ENCODE measurements at places on chromosomes 11 and 22. TPM values are rescaled to one million over a fixed set of nuclear protein-coding genes. Genes with fewer than 3 reads are reported as not detected.

The GALR3 gene
- not detected for total RNA-seq

The CDON gene
- total RNA-seq = 1.8 TPM

The FAM111B gene
- 18.0 TPM for total RNA-seq

The C11orf21 gene
- total RNA-seq = not detected

The VPREB1 gene
- not detected for total RNA-seq

The LMO1 gene
- total RNA-seq = not detected

The NAALAD2 gene
- 0.21 TPM for total RNA-seq

The TRIM48 gene
- not detected for total RNA-seq

The MAPK8IP2 gene
- 0.13 TPM for total RNA-seq

The IL18 gene
- 0.99 TPM for total RNA-seq

The SHISA8 gene
- total RNA-seq = not detected

The RIC3 gene
- total RNA-seq = under 0.01 TPM

DNA sequence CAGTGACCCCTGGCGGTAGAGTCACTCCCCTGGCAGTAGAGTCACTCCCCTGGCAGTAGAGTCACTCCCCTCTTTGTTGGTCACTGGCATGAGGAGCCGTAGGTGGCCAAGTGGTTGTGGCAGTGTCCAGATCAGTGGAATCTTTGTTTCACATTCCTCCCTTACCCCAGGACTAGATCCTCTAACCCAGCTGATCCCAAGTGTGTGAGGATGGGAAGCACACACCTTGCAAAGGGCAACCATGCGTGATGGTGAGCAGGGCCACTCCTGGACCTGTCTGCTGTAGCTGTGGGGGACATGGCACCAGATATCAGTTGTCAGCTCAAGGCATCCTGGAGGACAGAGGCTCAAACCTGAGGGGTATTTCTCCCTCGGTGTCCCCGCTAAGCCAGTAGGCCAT is 37.8 kb downstream of the OSBP2 start:
- no peak for DNase-seq

DNA sequence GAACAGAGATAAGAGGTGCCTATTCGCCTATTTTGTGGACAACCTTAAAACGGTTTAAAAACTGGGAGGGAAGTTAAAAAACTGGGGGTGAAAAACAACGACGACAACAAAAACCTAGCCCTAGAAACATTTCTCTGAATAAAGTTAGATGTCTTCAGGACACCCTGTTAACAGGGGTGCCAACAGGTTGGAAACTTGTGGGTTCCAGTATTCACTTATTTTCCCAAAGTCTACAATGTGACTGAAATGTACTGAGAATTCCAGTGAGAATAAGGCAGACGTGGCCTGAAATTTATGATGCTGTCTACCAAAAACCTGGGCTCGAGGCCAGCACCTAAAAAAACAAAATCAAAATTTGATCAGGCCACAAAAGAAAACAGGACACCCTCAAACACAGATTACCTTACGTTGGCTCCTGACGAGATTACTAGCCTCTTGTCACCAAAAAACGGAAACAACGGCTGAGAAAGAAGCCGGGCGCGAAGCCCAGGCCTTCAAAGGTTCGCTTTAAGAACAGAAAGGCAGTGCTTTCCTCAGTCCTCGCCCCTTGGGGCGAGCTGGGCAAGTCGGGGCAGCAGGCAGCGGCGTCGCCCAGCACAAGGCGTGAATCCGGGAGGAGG is 906 bp downstream of the CCDC90B start:
- DNase-seq = no peak

GRCh38 chr11:86695373-86695772 is 23.0 kb upstream of the ME3 start:
- no peak for DNase-seq

DNA sequence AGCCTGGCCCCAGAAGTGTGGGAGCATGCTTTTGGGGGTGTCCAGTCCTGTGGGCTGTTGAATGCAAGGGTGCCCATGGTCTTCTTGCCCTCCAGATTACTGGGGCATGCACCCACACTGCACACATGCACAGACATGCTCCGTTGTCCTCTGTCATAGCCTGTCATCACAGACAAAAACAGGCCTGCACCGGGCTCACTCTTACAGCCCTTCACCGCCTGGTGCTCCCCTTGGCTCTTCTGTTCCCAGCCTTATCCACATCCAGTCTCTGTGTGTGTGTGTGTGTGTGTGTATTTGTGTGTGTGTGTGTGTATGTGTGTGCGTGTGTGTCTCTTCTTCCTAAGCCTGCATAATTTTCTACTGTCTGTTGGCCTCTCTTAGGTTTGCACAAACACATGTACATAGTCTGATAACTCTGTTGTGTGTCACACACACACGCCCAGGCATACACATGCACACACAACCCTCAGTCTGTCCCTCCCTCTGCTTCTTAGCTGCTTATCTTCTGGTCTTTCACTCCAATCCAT is 23.4 kb upstream of the NECTIN1 start:
- no peak for DNase-seq

- DNase-seq = no peak
These were observed 51.6 kb downstream of the MS4A13 start for GRCh38 chr11:60566776-60567175.

DNA sequence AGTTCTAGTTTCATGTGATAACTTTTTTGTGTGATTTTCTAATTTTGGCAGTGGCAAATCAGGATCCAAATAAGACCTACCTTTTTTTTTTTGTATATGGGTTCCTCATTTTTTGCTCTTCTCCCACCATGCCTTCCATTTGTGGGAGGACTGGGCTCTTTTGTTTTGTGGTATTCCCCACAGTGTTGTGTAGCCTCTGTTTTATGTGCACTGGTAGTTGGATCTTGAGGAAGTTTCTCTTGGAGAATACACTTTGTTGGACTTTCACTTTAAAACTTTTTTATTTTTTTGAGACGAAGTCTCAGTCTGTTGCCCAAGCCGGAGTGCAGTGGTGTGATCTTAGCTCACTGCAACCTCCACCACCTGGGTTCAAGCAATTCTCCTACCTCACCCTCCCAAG is 39.7 kb downstream of the PPP6R3 start:
- DNase-seq = no peak

DNA sequence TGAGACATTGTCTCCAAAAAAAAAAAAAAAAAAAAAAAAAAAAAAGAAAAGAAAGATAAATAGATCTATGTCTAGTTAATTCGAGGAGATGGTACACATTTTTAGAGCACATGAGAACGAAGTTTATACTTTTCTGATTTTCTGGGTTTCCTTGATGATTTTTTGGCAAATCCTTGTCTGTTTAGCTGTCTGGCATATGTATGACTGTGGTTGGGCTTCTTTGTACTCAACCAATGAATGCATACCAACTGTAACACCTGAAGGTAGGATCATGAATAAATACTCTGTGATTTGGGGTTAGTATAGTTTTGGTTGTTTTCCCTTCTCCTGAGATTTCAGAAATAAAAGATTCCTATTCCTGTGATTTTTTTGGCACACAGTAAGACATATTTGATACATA is 63.1 kb downstream of the ARHGEF12 start:
- no peak for DNase-seq

DNA sequence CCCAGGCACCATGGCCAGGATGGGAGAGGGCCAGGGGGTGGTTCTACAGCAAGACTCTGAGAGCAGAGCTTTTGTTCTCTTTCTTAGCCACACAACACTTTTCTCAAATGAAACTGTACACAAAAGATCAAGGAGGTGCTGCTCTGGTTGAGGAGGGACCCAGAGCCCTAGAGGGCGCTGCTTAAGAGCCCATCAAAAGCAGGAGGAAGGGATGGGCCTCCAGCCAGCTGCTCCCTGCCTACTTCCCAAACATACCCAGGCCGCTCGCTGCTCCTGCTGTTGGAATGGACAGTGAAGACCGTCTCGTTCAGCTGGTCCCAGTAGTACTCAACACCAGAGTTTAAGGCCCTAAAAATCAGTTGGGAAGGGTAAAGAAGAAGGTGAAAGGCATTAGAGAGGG is 18.4 kb upstream of the CHRM4 start:
- no peak for DNase-seq

- DNase-seq = no peak
These were observed 3.1 kb downstream of the APBB1 start for GRCh38 chr11:6415797-6416196.

DNA sequence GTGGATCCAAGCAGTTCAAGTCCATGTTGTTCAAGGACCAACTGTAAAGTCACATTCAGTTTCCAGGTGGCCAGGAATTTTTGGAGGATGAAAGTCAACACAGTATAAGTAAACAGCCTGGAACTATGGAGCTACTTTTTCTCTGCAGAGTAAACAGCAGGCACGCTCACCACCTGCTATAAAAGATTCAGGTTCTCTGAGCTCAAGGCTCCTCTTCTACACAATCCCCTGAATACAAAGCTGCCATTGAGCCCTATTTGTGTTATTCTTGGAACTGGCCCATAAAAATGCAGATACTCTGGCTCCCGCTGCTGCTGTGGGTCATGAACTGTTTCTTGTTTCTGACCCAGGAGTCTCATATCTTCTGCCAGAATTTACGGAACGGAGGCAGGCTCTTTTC is 56.9 kb upstream of the PRR5 start:
- DNase-seq = no peak

- DNase-seq = no peak
These were observed 1.0 kb downstream of the SYCE3 start for GRCh38 chr22:50561401-50562358.

DNA sequence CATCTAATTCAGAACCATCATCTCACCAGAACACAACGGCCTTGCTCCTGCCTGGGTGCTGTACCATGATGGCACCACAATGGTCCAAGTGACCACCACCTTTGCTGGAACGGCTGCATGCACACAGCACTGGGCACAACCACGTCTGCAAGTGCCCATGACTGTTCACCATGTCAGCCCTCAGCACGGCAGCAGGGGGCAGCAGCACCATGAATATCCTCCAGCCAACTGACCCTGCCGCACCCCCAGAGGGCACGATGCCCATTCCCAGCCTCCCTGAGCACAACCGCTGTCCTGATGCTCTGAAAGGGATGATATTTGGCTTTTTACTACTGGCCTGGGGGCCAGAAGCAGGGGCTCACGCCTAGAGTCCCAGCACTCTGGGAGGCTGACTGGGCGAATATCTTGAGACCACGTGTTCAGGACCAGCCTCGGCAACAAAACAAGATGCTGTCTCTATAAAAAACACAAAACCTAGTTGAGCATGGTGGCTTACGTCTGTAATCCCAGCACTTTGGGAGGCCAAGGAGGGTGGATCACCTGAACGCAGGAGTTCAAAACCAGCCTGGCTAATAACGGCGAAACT is 25.7 kb downstream of the DRD4 start:
- DNase-seq = peak; percentile 27

DNA sequence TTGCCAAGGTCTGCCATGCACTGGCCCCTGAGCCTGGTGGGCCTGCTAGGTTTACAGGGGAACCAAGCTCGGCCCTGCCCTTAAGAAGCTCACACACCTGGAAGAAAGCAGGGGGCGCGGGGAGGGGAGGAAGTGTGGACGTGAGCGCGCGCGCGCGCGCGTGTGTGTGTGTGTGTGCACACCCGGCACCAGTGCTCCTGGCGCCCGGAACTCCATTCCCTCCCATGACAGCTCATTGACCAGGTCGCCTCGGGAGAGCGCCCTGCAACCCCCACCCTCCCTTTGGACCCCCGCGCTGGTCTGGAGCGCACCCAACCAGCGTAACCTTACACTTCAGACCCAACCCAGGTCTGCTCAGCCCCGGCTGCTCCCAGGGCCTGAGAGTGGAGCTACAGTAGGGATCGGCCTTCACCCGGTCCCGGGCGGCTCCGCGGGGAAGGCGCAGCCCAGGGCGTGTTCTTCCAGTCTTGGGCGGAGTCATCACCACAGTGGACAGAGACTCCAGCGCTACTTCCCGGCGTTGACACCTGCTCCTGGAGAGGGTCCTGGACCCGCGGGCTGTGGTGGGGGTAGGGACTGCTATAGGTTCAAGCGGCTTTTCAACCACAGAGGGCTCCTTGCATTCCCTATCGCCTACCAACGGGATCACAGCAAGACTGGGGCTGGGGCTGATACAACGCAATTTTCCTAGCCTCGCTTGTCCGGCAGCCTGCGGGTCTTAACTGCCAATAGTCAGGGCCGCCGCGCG is 1.5 kb downstream of the GALNT18 start:
- no peak for DNase-seq

DNA sequence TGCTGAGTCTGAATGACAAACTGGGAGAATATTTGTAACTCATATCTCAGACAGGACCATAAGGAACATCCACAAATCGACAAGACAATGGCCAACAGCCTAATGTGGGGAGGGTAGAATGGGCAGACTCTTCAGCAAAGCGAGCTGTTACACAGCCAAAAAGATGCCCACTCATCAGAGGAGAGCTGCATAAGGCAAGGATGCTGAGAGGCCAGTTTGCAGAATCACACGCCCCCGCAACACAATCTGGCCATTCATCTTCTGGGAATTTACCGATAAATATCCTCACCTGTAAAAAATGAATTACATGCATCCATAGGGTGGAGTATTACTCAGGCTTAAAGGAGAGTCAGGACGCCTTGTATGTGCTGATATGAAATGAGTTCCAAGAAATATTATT is 57.5 kb upstream of the SLC22A12 start:
- DNase-seq = no peak

- DNase-seq = no peak
These were observed 75.7 kb downstream of the CYB5R2 start for GRCh38 chr11:7597620-7598019.

All from pulmonary artery endothelial cell (primary cell).